ENCODE measurements at places on chromosomes 13 and 19.

- no peak for DNase-seq
These were observed 12.9 kb downstream of the COL4A2 start for GRCh38 chr13:110319774-110320509.

GRCh38 chr13:77952737-77953136 lies 34.1 kb upstream of the EDNRB start:
- no peak for DNase-seq

DNA sequence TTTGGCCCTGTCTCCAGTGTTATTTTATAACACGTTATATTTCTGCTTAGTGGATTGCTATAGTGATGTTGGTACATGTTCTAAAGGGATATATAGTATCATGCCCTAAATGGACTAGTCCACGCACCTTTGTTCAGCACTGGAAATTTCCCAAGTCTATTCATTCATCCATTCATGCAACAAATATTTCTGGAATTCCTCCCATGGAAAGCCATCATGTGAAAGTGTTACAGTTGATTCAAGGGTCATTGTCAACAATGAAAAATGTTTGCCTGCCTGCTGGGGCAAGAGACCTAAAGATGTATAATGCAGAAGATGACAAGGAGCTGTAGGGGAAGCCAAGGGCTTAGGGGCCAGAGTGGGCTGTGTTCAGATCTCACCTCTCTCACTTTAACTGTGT lies 10.8 kb upstream of the HSPH1 start:
- DNase-seq, result no peak

DNA sequence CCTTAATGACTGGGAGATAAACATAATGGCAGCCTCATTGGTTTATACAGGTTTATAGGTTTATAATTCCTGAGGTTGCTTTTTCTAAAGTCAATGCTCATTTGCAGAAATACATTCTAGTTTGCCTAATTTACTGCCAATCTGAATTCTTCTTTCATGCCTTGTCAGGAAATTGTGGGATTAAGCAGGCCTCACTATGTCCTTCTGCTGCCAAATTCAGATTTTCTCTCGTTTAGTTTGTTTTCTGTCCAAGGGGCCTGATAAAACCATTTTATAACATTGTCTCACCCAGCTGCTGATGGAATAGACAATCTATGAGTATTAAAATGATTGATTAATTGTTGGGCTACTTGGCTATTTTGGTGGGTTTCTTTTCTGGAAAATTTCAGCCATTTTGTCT lies 42.4 kb upstream of the OBI1 start:
- no peak for DNase-seq

- peak; percentile 37 for DNase-seq
These were observed 54.3 kb downstream of the MTMR6 start for GRCh38 chr13:25232937-25233515.

Measured in DMS 273 treated with DMSO at 0.1 percent for 48 hours (cell line).